ENCODE measurements at places on chromosomes 11 and 22. TPM values are rescaled to one million over a fixed set of nuclear protein-coding genes. Genes with fewer than 3 reads are reported as not detected.

DNA sequence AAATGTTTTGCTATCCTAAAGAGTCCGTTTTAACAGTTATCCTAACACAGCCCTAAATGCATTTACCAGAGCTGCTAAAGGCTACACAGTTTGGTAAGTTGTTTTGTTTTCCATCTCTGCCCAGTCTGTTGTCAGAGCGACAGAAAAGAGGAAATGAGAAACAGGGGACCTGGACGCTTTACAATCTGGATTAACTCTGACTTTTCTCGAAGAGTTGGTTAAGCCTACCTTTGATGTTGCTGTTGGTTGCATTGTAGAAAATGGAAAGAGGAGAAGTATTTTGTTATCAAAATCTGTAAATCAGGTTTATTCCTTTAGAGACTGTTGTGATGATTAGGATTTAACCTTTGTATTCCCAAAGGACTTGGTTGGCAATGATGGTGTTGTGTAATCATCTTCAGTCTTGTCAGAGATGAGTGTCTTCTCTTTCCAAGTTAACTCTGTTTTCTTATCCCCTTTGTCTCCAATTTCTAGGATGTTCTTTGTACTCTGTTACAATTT is 481 bp downstream of the ANGPTL5 start:
- DNase-seq = no peak

- no peak for DNase-seq
Measured at GRCh38 chr22:41359376-41359775, 22.4 kb upstream of the TEF start.

DNA sequence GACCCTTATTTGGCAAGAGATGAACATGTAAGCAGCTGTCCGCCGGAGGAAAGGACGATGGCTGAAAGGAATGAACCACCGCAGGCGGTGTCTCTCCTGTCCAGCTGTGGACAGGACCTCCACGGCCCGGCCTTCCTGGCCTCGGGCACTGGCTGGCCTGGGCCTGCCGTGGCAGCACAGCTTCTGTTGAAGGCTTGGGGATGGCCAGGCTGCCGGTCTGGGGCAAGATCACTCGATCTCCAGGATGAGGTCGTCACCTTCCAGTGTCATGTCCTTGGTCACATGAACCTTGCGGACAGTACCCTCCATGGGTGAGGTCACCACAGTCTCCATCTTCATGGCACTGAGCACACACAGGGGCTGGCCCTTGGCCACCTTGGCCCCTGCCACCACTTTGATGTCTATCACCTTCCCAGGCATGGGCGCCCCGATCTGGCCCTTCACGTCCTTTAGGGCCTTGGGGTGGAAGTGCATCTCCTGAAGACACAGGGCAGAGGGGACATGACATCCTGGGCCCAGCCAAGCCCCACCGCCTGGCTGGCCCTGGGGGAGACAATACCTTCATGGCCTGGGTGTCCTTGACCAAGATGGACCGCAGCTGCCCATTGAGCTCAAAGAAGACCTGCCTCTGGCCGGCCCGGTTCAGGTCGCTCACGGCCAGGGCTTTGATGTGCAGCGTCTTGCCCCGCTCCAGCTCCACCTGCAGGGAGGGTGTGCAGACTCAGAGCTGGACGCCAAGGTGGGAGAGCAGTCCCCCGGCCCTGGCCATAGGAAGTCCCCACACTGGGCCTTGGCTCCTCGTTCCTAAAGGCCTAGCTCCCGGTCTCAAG is 5.6 kb downstream of the RCE1 start:
- DNase-seq = no peak

- no peak for DNase-seq
Measured at GRCh38 chr22:17132112-17132511, 11.0 kb upstream of the TMEM121B start.

DNA sequence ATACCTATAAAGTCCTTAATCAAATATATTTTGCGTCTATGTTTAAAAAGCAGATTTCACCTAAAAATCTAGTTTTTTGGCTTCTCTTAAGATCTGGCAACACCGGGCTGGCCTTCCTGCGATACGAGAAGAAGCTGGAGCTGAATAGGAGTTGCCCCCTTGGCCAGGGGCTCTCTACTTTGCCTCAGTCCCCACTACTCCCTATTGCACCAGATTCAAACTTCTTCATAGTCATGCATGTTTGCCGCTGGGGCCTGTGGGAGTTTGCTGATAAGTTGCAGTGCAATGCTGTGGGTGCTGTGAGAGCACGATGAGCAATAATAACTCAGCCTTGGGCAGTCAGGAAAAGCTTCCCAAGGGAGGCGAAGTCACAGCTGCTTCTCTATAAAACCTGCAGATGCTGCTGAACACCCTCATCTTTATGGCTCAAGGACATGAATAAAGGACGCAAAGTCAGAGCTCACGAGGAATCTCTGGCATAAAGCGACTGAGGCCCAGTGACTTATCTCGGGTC is 15.2 kb upstream of the EIF3D start:
- no peak for DNase-seq

GRCh38 chr11:44351006-44351660 is 41.2 kb upstream of the ALX4 start:
- peak; percentile 41 for DNase-seq

GRCh38 chr11:1968454-1969002 is 21.4 kb downstream of the MRPL23 start:
- DNase-seq = no peak

GRCh38 chr11:115891581-115891980 is 387.4 kb upstream of the CADM1 start:
- no peak for DNase-seq

DNA sequence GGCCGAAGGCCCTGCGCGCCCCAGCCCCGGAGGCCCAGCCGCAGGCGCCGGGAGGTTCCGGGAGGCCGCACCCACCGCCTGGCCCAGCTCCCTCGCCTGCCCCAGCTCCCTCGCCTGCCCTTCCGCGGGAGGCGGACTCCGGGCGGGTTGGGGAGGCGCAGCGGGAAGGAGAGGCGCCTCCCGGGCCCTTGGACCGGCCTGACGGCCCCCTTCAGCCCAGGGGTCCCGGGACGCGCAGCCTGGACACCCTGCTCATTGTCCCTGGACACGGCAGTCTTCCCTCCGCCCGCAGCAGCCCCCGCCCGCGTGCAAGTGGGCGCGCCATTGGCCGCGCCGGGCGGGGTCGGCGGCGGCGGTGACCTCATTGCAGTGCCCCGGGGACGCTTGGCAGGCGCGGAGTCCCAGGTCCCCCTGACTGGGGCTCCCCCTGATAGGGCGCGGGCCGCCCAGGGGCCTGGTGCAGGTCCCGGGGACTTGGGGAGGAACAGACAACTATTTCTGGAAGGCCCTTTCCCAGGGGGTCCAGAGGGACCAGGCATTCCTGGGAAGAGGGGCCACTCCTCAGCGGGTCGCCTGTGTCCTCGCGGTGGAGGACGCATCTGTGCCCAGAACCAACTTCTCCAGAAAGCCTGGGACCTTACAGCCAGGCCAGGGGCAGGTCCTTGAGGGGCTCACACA is 501 bp downstream of the CD151 start:
- DNase-seq = peak; percentile 86

The MRPL40 gene
- total RNA-seq = 20.5 TPM

The MUC15 gene
- 10.5 TPM for total RNA-seq

The MPPED2 gene
- total RNA-seq = 1.3 TPM

The TMEM135 gene
- 24.5 TPM for total RNA-seq

Measured in upper lobe of right lung (tissue), 1 donor.